ENCODE measurements at places on chromosomes 5 and 9.

- no peak for DNase-seq
Observed at GRCh38 chr9:127905004-127905728, 5.8 kb upstream of the ST6GALNAC6 start.

DNA sequence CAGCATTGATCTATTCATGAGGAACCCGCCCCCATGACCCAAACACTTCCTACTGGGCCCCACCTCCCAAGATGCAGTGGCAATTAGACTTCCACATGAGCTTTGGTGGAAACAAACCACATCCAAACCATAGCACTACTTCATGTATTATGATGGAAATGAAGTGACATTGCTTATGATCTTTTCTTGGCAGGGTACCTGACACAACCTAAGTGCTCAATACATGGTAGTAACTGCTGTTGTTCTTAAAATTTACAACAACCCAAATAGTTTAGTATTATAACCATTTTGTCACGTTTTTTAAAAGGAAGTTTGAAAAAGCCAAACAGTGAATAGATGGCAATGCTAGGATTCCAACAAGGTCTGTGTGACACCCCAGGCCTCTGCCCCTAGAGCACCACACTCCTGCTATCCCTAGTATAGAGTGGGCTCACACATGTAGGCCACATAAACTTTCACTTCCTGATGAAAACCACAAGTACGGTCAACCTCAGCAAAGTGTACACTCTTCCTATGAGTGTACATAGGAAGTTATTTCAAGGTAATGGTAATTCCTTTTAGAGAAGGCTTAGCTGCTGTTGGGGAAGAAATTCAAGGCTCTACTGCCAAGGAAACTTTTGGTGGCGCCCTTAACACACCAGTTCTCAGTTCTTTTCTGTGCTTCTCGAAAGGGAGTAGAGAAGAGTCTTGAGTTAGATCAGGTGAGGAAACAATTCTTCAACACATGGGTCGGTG, 97.6 kb downstream of the ARSB start:
- no peak for DNase-seq

- no peak for DNase-seq
Observed at GRCh38 chr5:171442287-171443042, 23.0 kb downstream of the FGF18 start.

GRCh38 chr5:110034056-110034600, 344.4 kb downstream of the MAN2A1 start:
- DNase-seq = no peak

DNA sequence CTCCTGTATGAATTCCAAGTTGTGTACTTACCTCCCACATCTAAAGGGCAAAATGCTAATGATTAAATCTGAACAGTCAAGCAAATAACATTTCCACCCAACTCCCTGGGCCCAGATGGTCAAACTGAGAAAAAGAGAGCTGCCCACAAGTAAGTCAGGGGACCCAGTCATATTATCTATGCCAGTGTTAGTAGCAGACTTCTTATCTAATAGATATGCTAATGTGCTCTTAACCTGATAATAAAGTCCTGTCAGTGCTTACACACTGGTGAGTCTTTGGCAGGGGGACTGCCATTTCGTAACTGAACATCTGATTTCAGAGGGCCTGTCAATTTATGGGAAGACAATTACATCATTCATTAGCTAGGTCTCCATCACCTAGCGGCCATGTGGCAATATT, 292.3 kb upstream of the WWC1 start:
- no peak for DNase-seq

GRCh38 chr5:39207345-39208045, 11.9 kb downstream of the FYB1 start:
- DNase-seq = no peak

DNA sequence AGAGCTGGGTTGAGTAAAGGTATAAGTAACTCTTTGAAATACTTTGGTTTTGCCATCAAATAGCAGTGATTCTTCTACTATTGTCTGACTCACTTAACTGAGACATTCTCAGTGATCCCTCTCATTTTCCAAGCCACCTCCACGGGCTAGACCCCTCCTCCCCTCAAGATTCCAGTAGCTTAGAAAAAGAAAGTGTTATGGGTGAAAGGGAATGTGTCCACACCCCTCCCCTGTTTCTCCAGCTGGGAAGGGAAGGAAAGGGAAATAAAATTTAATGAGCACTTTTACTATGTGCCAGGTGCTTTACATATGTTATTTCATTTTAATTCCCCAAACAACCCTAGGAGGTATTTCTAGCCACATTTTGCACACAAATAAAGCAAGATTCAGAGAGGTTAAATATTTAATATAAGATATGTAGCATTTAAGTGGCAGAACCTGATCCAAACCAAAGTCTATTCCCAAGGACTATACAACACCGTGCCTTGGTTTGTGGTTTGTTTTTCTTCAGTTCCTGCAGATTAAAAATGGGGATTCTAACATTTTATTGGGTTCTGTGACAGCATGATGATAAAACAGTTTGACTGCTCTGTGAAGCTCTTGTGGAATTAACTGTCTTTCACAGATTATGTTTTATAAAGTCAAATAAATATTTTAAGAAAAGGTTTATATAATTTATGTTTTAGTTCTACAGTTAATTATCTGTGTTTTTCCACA, 135.9 kb downstream of the ZSWIM6 start:
- no peak for DNase-seq

Measured in NCI-H2107 (cell line).